Sciatic nerve (tissue), 2 donors: ENCODE measurements at places on chromosomes 16 and 17. TPM values are rescaled to one million over a fixed set of nuclear protein-coding genes. Genes with fewer than 3 reads are reported as not detected.

The DOC2B gene
- total RNA-seq, result 27.2 TPM

The PRCD gene
- 9.8 TPM for total RNA-seq

The DLX3 gene
- total RNA-seq, result 0.22 TPM

GRCh38 chr16:12340151-12340733 lies 363.7 kb downstream of the SNX29 start:
- DNase-seq, result no peak

GRCh38 chr16:46638947-46639925 lies 18.1 kb upstream of the SHCBP1 start:
- DNase-seq, result no peak

GRCh38 chr16:11783319-11784037 lies 13.6 kb downstream of the ZC3H7A start:
- no peak for DNase-seq

- no peak for DNase-seq
Observed at GRCh38 chr17:80187090-80187489, 17.3 kb downstream of the CARD14 start.

DNA sequence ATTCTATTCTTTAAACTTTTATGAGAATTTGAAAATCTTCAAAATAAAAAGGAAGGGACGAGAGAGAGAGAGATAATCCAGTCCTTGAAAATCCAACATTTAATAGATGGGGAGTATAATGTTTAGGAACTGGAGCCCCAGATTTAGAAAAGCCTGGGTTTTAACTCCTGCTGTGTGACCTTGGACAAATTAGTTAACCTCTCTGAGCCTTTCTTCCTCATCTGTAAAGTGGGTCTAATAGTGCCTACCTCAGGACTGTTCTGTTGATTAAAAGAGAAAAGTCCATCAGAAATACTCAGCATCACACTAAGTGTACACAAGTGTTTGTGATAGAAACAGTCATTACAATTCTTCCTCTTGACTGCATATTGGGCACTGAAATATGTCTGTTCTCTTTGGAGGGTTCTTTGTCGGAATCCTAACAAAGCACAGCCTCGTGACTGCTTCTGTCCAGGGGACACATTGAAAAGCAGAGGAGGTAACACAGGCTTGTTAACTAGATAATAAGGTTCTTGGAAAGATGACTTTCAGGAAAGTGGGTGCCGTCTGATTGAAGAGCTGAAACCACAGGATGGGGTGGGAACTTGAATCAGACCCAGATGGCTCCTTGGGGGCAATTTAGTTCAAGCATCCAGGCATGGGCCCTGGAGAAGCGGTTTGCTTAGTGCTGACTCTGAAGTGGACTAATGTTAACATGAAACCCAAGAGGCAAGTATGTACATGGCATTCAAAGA lies 128.2 kb downstream of the CLEC16A start:
- no peak for DNase-seq

DNA sequence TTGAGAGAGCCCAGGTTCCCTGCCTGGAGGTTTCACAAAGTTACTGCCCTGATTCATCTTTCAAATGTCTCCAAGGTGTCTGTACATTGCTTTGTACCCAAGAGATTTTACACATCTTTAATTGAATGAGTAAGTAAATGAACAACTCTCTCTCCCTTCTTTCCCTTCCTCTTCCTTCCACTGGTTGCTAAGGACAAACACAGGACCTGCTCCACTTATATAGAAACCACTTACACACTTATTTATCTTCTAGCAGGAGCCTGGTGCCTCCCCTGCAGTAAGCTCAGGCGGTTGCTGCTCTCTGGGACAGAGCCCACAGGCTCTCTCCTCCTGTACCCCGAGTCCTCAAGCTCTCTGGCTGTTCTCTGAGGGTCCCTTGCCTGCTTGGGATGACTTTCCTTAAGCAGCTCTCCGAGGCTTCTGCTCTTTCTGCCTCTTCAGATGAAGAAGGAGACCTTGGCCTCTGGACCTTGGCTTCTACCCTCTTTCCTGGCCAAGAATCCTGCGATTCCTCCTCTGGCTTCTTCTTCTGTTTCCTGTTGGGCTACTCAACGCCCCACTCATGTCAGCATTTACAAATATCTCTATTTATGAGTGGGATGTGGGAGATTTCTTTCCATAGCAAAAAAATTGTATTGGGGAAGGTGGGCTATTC lies 9.9 kb downstream of the PIRT start:
- no peak for DNase-seq
